ENCODE measurements at places on chromosomes 2 and 18.

DNA sequence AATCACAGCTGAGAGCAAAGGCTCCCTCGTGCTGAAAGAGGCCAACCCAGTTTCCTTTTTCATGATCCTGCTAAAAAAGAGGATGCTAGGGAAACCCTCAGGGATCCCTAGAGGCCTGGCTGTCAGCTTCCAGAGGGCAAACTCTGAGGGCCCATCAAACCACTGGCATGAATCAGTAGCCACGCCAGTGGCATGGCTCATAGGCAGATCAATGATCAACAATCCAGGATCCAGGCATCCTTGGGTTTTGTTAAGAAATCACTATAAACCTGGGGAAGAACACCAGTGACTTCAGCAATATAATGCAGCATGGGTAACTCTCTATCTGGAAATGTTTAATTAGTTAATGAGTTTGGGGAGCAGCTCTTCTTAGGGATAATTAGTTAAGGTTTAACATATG is 286.5 kb downstream of the C1D start:
- DNase-seq: no peak

- no peak for DNase-seq
These were observed 12.8 kb downstream of the RNF103 start for GRCh38 chr2:86610871-86611270.

DNA sequence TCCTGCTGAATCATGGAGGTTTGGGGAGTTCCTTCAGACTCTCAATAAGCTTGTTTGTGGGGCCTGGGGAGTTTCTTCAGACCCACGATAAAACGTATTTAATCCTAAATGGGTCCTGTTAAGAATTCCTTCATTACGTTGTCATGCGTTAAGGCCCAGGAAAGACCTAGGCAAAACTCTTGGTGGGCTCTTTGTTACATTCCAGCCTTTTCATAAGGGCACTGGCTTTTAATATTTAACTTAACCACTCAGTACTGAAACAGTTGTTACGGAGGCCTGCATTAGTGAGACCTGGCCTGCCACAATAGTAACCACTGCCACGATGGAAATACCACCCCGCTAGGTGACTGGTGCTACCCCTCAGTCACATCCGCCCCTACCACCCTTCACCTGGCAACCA is 17.5 kb upstream of the BIN1 start:
- no peak for DNase-seq

- DNase-seq: no peak
These were observed 54.6 kb downstream of the ITGB6 start for GRCh38 chr2:160145471-160145870.

- no peak for DNase-seq
These were observed 128.8 kb downstream of the CERS6 start for GRCh38 chr2:168584911-168585310.

GRCh38 chr2:76323381-76323780 is 612.7 kb upstream of the GCFC2 start:
- no peak for DNase-seq

GRCh38 chr2:43612944-43613343 is 17.1 kb upstream of the THADA start:
- DNase-seq: no peak

GRCh38 chr2:53559302-53559966 is 208.2 kb upstream of the CHAC2 start:
- DNase-seq: no peak

DNA sequence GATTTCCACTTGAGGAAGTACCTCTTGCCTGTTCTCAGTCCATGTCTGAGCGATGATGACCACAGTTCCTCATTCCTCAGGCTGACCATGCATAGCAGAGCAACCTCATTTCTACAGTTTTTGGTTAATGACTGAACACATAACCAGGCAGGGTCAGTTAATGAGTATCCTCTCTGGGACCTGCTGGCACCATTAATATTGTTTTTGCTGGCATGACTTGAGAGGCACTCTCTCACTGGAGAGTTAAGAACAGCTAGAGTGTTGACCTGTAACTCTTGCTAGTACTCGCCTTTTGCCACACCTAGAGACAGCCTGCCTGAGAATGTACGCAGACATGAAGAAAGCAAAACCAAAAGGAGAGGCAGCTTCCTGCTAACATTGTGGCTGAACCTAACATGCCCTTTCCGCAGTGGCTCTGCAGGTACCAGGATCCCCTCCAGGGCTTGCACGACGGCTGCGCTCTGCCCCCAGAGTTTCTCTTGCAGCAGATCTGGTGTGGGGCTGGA is 23.9 kb downstream of the PECR start:
- peak; percentile 79 for DNase-seq

GRCh38 chr2:134240061-134240460 is 13.8 kb upstream of the MGAT5 start:
- DNase-seq: no peak

Measured in T-helper 1 cell (primary cell).